ENCODE measurements at places on chromosomes 3 and 15. TPM values are rescaled to one million over a fixed set of nuclear protein-coding genes. Genes with fewer than 3 reads are reported as not detected.

ACKR4 gene
- not detected for total RNA-seq

SAMD7 gene
- total RNA-seq, result not detected

BUB1B gene
- total RNA-seq, result 23.2 TPM

EPHB1 gene
- total RNA-seq, result 25.0 TPM

- DNase-seq, result no peak
Observed at GRCh38 chr3:112685956-112686799, 45.2 kb upstream of the CCDC80 start.

DNA sequence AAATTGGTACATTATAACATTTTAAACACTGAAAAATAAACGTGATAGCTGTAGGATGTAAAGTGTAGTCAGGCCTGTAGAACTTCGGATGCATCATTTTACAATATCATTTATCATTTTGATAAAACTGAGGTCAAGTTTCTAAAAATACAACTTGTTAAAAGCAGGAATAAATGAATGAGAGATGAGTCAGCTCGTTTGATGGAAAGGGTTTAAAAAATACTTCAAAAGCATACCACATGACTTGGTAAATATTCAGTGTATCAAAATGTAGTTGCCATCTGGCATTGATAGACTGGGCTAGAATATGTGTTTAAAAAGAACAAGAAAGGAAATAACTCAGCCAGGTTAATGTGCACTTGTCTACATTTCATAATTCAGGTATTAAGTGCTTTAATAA lies 357.0 kb downstream of the TIGIT start:
- DNase-seq, result no peak

DNA sequence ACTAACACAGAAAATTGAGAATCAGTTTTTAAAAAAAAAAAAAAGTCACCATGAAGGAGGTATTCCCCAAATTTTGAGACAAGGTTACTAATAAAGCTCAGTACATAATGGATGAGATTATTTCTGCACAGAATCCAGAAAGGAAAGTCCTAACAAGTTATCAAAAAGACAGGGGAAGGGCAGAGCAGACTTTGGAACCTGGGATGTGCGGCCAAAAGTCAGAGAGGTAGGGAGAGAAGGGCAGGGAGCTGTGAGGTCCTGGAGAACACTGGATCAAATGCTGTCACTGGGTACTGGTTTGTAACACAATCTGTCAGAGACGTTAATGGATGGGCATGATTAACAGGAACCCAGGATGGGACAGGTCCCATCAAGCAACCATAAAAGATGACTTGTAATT lies 12.2 kb upstream of the LACTB start:
- DNase-seq, result no peak

DNA sequence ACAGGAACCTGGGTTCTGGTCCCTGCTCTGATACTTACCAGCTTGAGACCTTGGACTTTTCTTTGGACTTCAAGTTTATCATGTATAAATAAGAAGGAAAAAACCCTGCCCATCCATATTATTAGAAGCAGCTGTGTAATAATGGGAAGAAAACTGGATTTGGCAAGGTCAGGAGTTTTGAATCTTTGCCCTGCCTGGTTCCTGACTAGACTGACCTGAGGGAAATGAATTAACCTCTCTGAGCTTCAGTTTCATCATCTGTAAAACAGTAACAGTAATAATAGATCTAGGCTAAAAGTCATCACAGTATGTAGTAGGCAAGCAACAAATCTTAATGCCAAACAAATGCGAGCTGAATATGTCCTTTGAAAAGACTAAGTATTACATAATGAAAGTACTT lies 68.8 kb downstream of the FSIP1 start:
- DNase-seq, result no peak

DNA sequence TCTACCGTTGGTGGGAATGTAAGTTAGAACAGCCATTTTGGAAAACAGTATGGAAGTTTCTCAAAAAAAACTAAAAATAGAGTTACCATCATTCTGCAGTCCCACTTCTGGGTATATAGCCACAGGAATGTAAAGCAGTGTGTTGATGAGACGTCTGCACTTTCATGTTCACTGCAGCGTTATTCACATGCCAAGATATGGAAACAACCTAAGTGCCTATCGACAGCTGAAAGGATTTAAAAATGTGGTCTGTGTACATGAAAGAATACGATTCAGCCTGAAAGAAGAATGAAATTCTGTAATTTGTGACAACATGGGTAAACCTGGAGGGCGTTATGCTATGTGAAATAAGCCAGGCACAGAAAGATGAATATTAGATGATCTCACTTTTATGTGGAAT lies 157.7 kb downstream of the THSD4 start:
- DNase-seq, result no peak

DNA sequence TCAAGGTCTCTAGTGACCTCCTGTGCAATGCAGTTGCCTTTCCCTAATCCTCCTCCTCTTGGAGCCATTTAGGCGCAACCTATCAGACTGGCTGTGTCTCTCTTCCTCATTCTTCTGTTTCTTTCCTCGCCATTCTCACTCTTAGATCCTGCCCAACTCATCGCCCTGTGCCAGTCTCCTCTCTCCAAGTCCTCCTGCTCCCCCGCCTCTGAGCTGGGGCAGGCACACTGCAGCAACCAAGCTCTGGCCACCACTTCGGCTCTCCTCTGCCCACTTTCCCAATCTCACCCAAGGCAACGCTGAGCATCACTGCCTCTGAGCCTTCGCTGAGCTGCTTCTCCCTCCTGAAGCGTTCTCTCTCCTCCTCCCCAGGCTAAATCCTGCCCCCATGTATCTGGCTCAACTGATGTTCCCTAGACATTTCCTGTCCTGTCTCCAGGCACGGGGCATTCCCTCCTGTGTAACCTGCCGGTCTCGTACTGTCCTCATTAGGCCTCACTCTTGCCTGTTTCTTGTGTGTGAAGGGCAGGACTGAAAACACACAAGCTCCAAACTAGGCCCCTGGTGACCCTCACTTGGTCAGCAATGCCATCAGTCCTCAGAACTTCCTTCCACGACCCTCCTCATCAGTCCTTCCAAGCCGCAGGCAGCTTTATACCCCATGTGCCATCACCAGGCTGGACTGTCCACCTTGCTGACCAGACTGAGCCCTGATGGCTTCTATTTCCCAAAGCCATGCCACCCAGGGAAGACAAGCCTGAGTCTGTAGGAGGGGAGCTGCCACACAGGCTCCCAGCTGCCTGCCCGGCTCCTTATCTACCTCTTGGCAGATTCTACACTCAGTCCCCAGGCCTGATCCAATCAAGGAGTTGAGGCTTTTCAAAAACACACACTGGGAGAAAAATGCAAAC lies 85.6 kb downstream of the SEC22A start:
- DNase-seq, result no peak

DNA sequence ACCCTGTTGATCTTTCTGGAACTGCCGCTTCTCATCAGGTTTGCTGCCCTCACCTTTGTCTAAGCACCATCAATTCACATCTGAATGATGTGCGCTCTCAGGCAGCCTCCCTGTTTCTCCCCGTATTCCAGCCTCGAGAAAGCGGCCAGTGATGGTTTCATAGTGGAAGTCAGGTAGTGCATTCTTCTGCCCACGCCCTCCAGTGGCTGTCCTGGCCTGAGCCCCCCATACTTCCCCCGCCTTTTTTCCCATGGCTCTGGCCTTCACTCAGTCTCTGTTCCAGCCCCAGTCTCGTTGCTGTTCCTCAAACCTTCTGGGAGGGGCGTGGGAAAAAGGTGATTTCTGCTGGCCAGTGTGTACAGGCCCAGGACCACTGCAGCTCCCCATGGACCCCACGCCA lies 101.3 kb downstream of the ASB7 start:
- DNase-seq, result no peak

DNA sequence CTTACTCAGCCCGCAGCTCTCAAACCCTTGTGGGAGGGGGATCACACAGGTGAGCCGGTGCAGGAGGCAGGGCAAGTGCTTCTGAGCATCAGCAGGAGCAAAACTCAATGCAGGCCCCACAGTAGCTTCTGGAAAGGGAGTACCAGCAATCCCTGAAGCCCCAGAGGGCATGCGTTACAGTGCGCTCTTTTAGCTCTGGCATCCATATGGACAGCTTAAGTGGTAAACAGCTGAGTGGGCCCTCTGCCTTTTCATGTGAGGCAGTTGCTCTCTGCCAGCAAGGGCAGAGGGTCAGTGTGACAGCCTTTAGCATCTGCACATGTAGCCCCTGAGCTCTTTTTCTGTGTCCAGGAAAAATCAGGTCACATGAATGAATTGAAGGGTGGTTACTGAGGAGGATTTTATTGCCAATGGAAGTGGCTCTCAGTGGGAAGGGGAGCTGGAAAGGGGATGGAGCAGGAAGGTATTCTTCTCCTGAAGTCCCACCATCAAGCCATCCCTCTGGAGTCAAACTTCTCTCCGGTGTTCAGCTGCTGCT lies 464.3 kb upstream of the THRB start:
- no peak for DNase-seq
